ENCODE measurements at places on chromosomes 5 and 9. TPM values are rescaled to one million over a fixed set of nuclear protein-coding genes. Genes with fewer than 3 reads are reported as not detected.

Gene FOXD4
- 0.24 TPM for polyA plus RNA-seq

Gene FOXI1
- not detected for polyA plus RNA-seq

Gene GKAP1
- 5.0 TPM for polyA plus RNA-seq

Gene PCDHB5
- 6.2 TPM for polyA plus RNA-seq

Gene PCDHB8
- polyA plus RNA-seq = 0.75 TPM

Gene PLAC8L1
- 0.52 TPM for polyA plus RNA-seq

Gene CDKN2B-AS1
- 0.26 TPM for polyA plus RNA-seq

Gene IL13
- not detected for polyA plus RNA-seq

Gene DMRT2
- polyA plus RNA-seq = not detected

Gene HAPLN1
- polyA plus RNA-seq = 32.7 TPM

Gene SPINK4
- not detected for polyA plus RNA-seq

Gene OLFML2A
- polyA plus RNA-seq = 2.2 TPM

Gene SLC22A4
- polyA plus RNA-seq = 3.3 TPM

Gene CCDC183
- polyA plus RNA-seq = 32.1 TPM

Gene OR1J2
- not detected for polyA plus RNA-seq
